ENCODE measurements at places on chromosomes 7 and 10.

GRCh38 chr10:110903280-110904278 lies 15.4 kb downstream of the BBIP1 start:
- DNase-seq, result no peak

DNA sequence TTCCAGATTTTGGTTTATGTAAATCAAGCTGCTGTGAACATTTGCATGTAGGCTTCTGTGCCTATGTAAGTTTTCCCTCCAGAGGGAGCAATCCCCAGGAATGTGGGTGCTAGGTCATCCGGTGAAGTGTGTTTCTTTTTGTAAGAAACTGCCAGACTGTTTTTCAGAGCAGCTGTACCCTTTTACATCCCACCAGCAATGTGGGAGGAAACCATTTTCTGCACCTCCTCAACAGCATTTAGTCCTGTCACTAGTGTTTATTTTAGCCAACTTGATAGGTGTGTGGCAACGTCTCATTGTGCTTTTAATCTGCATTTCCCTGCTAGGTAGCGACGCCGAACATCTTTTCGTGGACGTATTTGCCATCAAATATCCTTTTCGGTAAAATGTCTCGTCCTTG lies 395.7 kb upstream of the FOXK1 start:
- no peak for DNase-seq

DNA sequence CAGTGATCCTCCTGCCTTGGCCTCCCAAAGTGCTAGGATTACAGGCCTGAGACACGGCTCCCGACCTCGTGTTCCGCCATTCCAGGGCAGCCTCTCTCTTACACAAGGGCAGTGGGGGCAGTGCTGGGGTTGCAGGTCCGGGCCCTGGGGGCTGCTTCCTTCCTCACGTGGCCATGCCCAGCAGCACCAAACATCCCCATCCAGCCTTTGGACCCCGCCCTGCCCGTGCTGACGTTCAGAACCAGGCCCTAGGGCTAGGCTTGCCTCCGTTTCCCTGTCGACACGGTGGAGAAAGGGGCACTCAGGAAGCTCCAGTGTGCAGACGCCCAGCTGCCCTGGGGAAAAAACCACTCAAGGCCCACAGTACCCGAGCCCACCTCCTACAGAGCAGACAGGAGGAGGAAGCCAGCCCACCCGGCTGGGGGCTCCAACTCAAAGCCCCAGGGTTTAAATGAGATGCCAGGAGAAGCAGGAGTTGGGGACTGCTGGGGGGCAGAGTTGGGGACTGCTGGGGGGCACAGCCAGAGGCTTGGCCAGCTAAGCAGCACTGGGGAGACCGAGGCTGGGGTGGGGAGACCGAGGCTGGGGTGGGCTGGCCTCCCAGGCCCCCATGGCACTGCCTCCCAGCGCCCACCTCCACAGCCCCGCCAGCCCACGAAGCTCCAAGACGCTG lies 35.9 kb downstream of the ADAP1 start:
- no peak for DNase-seq

- DNase-seq, result no peak
Observed at GRCh38 chr7:8500286-8500685, 66.9 kb downstream of the NXPH1 start.

GRCh38 chr7:2939193-2939885 lies 95.2 kb upstream of the GNA12 start:
- no peak for DNase-seq

Data from WERI-Rb-1 (cell line).